T1000 (cell line): ENCODE measurements at places on chromosomes 5 and 9.
A peak's percentile ranks its signal among the peaks of the same experiment; 100 is the strongest.

GRCh38 chr5:33883482-33883881 lies 8.3 kb downstream of the ADAMTS12 start:
- no peak for DNase-seq

DNA sequence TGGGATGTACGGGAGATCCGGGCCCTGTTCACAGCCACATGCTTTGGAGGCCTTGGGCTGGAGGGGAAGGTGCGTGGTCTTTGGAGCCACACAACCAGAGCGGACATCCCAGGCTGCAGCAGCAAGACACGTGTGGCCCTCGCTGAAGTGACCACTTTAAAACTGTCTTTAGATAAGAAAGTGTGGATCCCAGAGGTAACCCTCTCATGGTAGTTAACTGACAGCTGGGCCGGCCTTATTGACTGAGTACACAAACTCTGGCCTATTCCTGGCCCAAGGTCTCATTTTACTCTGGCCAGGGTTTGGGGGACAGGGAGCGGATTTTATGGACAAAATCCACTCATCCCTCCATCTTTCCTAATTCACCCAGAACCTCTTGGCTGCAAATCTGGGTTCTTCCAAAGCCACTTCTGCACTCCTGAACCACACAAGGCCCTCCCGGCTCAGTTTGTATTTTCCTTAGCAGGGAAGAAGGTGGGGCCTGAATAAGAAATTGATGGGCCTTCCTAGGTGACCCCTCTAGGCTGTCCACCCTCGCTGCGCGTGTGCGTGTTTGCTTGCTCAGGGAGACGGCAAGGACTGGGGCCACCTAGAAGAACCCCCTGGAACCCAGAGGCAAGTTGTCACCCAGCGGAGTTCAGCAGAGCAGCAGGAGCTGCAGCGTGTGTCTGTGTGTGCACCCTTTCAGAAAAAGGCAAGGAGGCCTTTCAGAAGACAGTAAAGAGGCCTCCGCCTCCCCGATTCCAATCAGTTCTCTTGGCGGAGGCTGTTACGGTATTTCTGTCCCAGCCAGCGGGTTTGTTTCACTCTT lies 73.3 kb upstream of the ORM1 start:
- DNase-seq: no peak

DNA sequence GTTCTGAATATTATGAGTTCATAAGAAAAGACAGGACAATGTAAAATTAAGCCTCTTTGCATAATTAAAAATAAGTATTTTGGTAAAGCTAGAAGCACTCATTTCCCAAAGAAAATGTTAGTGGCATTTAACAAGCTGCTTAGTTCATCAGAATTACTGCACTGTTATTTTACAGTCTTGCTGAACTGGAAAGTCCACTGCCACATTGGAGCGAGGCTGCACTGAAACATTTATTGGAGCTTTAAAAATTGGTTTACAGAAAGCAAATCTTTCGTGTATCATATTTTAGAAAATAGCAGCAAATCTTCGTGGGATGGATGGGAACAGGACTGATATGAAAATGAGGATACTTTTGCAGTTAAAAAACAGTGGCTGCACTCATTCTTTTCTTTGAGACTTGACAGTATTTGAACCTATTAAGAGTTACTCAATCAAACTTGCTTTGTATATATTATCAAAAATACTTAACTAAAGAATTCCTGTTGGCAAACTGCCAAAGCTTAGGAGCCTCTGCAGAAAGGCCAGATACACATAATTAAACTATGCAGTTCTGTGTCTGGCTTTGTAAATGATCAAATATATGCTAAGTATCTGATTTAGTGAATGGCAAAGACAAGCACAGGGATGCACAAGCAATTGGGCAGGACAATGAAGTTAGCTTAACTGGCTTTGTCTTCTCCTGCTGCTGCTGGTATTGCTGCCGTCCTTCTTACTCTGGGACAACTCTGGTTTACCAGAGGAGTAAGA lies 16.5 kb upstream of the FBXL7 start:
- DNase-seq: no peak

- DNase-seq: no peak
Observed at GRCh38 chr5:144169904-144170275, 569 bp downstream of the YIPF5 start.

DNA sequence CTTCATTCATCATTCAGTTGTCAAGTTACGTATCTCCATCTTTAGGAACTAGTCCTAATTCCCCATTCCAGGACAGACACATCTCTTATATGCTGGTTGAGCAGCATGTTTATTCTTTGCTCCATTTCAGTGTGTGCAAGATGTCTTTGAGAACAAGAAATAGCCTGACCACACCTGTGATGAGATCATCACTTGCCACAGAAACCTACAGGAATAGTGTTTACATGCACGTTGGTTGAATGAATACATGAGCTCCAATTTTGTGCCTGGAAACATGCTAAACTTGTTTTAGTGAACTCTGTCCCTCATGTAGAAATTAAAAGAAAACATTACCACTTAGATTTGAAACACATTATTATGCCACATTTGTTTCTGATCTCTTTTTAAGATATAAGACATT lies 489.1 kb downstream of the CDH18 start:
- no peak for DNase-seq

DNA sequence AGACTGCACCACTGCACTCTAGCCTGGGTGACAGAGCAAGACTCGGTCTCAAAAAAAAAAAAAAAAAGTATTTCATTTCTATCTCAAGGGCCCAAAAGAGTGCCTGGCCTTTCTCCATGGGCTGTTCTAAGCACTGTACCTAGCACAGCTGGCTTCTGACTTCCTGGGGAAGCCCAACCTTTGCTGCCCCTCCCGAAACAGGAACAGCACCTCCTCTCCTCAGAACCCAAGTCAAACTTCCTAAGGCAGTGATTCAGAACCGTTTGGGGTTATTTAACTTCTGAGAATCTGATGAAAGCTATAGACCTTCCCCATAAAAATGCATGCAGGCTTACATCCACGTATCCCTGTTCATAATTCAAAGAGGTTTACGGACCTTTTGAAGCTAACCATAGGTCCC lies 57.8 kb downstream of the NRG2 start:
- DNase-seq: no peak

GRCh38 chr9:127188396-127188795 lies 66.0 kb upstream of the ANGPTL2 start:
- no peak for DNase-seq

DNA sequence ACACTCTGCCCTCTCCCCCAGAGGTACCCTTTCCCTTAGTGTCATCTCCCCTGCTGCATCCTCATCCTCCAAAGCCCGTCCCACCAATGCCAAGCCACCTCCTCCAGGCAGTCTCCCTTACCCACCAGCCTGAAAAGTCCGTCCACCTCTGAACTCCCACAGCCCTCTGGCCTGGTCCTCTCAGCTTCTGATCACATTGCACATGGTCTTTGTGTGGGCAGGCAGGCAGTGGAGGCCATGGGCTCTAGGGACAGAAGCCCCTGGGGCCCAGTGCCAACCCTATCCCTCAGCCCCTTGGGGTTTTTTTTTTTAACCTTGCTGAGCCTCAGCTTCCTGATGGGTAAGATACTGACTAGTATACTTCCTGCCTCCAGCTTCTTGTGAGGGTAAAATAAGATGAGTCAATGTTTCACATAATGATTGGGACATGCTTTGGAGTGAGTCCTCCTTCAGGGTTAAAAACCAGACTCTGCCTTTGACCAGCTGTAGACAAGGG lies 19.4 kb downstream of the CSF1R start:
- no peak for DNase-seq

DNA sequence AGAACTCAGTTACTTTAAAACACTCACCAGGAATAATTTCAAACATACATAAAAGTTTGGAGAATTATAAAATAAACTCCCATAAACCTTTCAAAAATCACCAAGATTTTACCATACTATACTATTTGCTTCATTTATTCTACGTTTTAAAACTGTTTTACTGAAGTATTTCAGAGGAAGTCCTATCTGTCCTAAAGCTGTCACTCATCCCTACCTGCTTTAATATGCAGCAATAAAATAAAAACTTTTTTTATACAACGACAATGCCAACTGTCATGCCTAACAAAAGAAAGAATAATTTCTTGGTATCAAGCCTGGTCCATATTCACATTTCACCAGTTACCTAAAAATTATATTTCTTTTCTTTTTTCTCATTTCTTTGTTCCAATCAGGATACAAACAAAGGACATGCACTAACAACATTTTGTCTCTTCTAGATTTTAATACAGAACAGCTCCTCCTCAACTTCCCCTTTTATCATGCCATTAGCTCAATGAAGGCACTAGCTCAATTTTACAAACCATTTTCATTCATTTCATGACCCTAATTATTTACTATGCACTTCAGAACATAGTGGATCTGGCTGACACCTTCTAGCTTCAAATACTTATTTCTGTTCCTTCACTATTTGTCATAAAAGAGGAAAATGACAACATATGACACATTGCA lies 135.2 kb downstream of the GNAQ start:
- DNase-seq: no peak

DNA sequence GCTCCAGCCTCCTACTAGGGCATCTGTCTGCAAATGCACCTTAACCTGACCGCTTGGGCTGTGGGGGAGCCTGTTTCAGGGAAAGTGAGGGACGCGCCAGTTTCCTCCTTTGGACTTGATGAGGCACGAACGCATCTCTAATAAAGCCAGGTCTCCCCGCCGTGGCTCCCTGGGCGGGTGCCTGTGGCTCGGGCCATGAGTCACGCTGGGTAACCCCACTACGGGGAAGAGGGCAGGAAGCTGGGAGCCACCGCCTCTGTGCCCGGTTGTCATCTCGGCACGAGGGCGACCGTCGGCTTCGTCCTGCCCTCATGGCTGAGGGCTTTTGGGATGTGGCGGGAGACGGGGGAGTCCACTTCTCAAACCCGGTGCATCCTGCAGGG lies 12.1 kb downstream of the NOTCH1 start:
- no peak for DNase-seq

DNA sequence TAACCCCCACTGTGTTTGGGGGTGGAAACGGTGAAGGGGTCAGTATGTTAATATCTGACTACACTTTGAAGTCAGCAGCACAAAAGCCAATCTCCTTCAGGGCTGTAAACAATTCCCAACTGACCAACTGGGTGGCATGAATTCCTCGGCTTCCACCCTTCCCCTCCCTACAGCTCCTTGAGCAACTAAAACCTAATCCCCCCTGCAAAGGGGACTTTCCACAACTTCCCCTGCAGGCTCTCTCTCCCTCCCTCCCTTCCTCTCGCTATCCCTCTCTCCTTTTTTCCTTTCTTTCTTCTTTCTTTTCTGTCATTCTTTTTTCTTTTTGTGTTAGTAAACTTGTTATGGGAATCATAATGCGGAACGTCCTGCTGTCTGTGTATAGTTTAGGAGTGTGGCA lies 65.1 kb upstream of the PTCH1 start:
- no peak for DNase-seq

- DNase-seq: no peak
Observed at GRCh38 chr5:173486355-173487225, 129.9 kb downstream of the BOD1 start.

DNA sequence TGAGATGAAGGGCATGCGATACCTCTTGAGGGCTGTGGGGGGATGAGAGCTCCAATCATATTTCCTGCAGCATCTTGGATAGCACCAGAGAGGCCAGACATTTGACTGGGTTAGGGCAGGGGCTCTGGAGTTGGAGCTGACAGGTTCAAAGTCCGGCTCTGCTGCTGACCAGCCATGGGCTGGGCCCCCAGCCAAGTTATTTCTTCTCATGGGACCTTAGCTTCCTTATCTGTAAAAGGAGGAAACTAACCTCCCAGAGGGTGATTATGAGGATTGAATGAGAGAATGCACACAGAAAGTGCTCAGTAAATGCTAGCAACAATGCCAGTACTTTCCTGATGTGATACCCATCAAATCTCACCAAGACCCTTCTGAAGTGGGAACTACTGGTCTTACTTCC lies 65.2 kb upstream of the SLC25A51 start:
- DNase-seq: no peak

GRCh38 chr5:171667341-171668096 lies 118.1 kb upstream of the SMIM23 start:
- DNase-seq: peak; percentile 73

- no peak for DNase-seq
Observed at GRCh38 chr9:101858026-101858425, 119.6 kb upstream of the GRIN3A start.

- no peak for DNase-seq
Observed at GRCh38 chr9:100160021-100160420, 61.0 kb downstream of the INVS start.

DNA sequence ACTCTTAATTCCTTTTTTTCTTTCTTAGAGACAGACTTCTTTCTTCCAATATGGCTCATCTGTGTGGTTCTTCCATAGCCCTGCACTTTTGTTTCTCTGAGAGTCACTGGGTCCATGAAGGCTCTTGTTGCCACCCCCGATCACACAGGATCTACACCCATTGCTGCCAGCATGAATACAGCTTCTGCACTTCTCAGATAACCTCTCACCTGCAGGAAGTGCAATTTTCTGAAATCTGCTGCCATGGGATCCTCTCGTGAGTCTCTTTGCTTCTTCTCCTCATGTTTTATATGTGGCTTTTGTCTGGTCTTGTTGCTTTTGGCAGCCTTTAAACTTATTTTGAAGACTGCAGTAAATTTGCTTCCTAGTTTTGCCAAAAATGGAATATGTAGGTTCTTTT lies 171.2 kb downstream of the TMEM167A start:
- no peak for DNase-seq

DNA sequence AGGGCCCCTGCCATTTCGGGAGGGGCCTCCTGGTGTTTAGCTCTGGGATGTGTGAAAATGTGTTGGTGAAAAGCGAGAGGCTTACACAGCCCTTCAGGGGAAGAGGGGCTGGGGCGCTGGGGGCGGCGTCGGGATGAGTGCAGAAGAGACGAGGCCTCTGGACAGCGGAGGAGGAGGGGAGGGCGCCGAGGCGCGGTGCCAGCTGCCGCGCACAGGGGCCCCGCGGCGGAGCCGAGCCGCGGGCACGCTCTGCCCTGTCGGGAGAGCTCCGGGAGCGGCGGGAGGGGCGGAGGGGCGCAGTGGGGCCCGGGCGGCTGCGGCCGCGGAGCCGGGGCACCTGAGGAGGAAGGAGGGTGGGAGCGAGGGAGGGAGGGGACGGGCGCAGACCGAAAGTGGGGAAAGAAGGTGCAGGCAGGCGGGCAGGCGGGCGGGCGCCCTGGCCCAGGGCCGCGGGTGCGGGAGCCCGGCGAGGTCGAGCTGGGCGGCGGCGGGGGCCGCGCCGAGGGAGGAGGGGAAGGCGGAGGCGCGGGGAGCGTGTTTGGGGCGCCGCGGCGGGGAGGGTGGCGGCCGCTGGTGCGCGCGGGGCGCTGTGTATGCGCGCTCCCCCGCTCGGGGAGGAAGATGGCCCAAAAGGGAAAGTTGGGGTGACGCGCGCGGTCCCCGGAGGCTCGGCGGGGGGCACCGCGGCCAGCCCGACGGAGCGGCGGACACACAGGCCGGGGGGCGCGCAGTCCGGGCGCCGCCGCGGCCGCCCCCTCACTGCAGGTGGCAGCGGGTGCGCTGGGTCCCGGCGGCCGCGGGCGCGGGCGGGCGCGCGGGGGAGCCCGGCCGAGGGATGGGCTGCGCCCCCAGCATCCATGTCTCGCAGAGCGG lies at the start of gene PDE8B:
PDE8B (plus strand) TSS at position 590 of the 873 bp plus-strand sequence; CDS start at position 836, 246 bp downstream.
- no peak for DNase-seq

- DNase-seq: no peak
Observed at GRCh38 chr9:87620731-87621322, 105.1 kb upstream of the CTSL start.

GRCh38 chr5:142327111-142327842 lies 2.5 kb upstream of the SPRY4 start:
- peak; percentile 46 for DNase-seq

GRCh38 chr5:137498301-137498735 lies 808 bp downstream of the SPOCK1 start:
- DNase-seq: peak; percentile 17

GRCh38 chr5:78260771-78261170 lies 33.7 kb downstream of the AP3B1 start:
- no peak for DNase-seq
